ENCODE measurements at places on chromosomes 2 and 18. TPM values are rescaled to one million over a fixed set of nuclear protein-coding genes. Genes with fewer than 3 reads are reported as not detected.

Gene AQP12B
- total RNA-seq: not detected

Gene SCG2
- 0.39 TPM for total RNA-seq

Gene SERPINB5
- total RNA-seq: not detected

Gene OR6B2
- not detected for total RNA-seq

Gene MALL
- 8.8 TPM for total RNA-seq

Data from subcutaneous preadipocyte (primary cell).